ENCODE measurements at places on chromosomes 6 and 20.

GRCh38 chr6:144471986-144472385 is 186.9 kb downstream of the UTRN start:
- no peak for DNase-seq

DNA sequence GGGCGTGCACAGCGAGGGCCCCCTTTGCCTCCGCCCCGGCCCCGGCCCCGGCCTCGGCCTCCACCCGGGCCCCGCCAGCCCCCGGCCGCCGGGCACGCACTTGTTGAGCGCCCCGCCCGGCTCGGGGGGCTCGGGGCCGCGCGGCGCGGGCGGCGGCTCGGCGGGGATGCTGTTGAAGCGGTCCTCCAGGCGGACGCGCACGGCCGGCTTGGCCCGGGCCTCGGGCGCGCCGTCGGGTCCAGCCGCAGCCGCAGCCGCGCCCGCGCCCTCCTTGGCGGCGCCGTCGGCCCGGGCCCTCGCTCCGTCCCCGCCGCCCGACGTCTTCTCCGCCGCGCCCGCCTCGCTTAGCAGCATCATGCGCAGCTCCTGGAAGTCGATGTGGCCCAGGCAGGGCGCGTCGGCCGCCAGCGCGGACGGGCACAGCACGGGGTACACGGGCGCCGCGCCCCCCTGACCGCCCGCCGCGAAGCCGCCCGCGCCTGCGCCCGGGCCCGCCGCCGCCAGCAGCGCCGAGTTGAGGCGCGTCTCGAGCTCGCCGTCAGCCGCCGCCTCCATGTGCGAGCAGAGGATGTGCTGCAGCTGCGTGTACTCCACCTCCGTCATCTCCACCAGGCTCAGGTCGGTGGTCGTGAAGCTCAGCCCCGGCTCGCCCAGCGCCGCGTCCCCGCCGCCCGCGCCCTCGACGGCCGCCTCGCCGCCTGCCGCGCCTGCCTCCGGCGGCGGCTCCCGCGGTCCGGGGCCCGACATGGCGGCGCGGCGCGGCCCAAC is 514 bp downstream of the TCFL5 start:
- DNase-seq = no peak

DNA sequence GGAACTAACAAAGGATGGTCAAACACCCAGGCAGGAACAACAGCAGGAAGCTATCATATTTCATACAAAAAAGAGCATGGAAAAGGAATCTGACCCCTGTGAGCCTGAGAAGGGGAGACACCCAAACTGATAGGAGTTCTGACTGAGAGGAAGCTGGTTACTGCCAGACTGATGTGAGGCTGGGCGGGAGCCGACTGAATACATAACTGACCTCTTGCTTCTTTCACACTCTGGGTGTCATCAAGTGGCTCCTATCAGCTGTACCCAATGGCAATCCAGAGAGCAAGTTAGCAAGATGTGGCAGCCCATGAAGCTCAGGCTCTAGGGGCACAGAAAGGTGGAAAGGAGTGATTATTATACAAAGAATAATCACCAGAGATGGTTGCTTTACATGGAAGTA is 795.1 kb upstream of the HS3ST5 start:
- no peak for DNase-seq

GRCh38 chr20:11401988-11402387 is 515.7 kb upstream of the BTBD3 start:
- DNase-seq = no peak

- no peak for DNase-seq
Measured at GRCh38 chr6:99143108-99143861, 195.5 kb upstream of the FBXL4 start.

- DNase-seq = no peak
Measured at GRCh38 chr6:163842467-163842866, 427.9 kb downstream of the QKI start.

DNA sequence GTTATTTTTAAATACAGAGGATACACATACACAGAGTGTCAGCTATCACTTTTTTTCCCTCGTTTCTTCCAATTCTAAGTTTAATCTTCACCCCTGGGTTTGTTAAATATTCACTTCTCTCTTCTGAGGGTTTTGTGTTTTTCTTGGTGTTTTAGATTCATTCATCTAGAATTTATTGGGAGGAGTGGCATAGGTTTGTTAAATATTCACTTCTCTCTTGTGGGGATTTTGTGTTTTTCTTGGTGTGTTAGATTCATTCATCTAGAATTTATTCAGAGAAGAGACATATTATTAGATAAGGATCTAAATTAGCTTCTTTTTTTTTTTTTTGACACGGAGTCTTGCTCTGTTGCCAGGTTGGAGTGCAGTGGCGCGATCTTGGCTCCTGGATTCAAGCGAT is 3.9 kb downstream of the GTF2H5 start:
- no peak for DNase-seq

DNA sequence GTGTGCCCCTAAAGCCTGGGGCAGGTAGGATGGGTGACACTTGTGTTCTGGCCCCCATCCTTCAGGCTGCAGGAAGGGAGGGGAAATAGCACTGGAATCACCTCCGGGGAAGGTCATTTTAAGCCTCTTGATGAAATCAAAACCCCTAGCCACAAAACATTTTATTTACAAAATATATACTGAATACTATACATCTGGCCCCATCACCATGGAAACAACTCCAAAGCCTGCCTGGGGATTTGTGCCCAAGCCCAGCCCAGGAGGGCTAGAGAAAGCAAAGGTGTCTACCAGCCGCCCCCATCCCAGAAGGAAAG is 2.6 kb downstream of the SMIM29 start:
- no peak for DNase-seq

- no peak for DNase-seq
Measured at GRCh38 chr6:3571250-3571681, 114.4 kb upstream of the SLC22A23 start.

DNA sequence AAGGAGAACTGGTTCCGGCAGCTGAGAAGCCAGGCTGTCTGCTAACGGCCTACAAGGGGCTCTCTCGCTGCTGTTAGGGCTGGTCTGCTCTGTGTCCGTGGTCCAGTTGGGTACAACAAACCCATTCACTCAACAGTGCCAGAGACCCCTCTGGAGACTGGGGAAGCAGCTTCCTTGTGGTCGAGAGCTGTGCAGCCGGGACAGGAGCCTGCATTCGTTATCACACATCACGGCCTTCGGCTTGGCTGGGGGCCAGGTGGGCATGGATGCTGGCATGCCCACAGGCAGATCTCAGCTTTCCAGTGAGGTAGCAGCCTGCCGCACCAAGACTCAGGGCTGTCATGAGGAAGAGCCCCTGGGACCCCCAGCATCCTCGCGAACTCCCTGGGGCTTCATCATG is 124.7 kb downstream of the PREX1 start:
- no peak for DNase-seq

Measured in GF-D8 (cell line).